Progenitor cell of endocrine pancreas (in vitro differentiated cells): ENCODE measurements at places on chromosomes 3 and 15.

- no peak for DNase-seq
Measured at GRCh38 chr3:151328298-151328995, 902 bp downstream of the P2RY13 start.

GRCh38 chr3:122864498-122864897 lies 69.6 kb downstream of the SLC49A4 start:
- DNase-seq = no peak

DNA sequence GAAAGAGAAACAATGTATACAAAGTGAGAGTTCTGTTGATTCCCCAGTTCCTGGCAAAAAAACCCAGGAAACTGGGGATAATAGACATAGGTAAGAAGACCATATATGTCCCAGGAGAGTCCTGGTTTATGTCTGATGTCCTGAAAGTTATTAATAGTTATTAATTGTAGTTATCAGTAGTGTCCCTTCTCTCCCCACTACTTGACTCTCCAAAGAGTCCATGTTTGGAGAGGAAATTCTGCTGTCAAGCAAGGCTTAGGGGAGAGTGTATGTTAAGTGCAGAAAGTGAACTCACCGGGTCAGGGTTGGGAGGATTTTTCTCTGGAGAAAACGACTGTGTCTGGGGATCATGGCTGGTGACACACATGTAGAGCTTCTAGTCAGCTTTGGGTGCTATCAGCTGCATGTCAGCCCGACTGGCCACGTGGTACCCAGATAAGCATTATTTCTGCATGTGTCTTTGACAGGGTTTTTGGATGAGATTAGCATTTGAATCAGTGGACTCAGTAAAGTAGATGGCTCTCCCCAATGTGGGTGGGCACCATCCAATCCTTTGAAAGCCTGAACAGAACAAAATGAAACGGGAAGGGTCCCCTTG lies 80.4 kb downstream of the CACNA2D3 start:
- DNase-seq = no peak

- no peak for DNase-seq
Measured at GRCh38 chr3:127132876-127133275, 60.1 kb upstream of the PRR23E start.

GRCh38 chr3:182124187-182124586 lies 412.5 kb downstream of the SOX2 start:
- no peak for DNase-seq

DNA sequence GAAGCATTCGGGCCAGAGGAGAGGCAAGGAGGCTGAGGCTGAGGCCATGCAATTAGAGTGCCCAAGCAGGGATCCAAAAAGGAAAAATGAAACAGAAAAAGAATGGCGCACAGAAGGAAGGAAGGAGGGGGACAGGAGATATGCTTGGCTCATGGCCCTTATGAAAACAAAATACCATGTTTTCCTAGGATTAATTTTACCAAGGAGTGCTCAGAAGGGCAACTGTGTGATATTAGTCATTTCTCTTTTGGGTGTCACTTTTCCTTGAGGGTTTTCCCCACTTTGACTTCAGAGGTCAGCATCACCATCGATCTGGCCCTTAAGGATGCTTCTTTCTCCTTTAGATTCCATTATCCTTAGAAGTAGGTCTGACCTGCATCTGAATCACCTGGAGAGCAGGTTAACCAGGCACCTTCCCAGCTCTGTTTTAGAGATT lies 1.4 kb downstream of the PARP14 start:
- no peak for DNase-seq

DNA sequence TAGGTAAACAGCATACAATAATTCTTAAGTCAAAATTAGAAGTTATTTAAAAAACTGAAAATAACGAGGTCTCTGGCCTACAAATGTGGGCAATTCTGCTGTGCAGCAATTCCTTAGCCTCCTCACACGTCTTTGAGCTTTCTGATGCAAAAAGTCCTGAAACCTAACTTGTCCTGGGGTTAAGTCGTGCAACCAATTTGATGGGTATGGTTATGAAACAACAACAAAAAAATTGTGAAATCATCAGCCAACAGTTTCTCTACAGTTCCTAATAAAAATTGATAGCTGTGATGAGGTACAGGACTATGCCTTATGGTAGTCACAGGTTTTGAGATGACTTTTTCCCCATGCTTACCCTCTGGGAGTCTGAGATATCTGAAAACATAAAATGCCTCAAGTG lies 6.5 kb upstream of the GLB1 start:
- DNase-seq = no peak

- DNase-seq = no peak
Measured at GRCh38 chr15:84872009-84872910, 12.2 kb upstream of the SLC28A1 start.

- DNase-seq = no peak
Measured at GRCh38 chr3:8490079-8490552, 11.5 kb upstream of the LMCD1 start.

GRCh38 chr15:63029676-63030075 lies 12.9 kb upstream of the TPM1 start:
- no peak for DNase-seq

DNA sequence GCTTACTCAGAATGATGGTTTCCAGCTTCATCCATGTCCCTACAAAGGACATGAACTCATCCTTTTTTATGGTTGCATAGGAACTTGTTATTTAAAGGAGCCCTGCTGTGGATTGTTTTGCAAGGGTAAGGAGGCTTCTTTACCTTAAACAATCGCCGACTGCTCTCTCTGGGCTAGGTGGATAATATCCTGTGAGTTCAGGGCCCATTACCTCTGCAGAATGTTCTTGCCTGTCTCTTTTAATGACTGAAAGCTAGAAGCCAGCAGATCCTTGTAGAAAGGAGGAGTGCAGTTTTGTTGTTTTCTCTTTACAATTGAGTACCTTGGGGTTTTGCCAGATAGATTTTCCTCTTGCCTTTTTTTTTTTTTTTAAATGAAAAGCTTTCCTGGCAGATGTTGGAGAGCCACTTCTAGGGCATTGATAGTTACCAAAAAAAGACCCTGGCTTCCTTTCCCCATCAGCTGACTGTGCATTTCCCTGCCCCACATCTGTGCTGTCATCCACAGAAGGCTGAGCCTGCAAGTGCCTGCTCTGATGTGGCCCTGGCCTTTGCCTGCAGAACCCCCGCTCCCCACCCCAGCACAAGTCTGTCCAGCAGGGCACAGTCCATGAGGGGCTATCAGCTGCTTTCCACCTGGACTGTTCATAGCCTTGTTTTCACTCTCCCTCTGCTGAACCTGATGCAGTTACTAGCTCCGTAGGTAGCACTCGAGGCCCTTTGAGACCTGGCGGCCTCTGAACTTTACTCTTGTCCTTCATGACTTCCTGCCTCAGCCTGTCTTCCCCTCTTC lies 113.1 kb downstream of the CHCHD6 start:
- no peak for DNase-seq

DNA sequence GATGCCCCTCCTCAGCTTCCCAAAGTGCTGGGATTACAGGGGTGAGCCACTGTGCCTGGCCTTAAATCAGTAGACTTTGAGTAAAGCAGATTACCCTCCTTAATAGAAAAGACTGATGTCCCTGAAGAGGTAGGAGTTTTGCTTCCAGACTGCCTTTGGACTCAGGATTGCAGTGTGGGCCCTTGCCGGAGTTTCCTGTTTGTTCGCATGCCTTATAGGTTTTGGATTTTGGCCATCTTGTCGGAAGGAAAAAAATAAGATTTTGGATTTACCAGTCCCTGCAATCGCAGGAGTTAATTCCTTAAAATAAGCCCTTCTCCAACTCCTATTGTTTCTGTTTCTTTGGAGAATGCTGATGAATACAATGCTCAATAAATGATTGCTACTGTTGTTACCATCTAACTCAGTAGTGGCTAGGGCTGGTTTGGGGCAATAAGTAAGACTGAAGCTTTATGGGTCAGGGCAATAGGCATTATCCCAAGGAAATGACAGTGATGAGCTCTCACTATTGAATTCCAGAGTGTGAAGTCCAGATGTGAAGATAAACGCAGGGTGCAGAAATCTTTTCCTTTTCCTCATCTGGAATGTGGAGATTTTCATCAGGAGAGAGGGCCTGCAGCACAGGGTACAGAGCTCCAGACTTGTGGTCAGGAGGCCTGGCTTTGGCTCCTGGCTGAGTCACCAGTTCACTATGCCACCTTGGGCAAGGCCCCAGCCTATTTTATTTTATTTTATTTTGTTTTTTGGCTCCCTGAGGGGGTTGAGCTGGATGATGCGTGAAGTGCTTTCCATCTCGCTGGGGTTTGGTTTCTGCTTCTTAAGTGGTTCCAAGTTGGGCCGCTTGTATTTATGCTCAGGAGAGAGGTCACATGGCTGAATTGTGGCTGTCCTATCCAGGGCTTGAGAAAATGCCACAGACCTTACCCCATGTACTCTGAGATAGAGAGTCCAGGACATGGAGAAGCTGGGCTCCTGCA lies 25.3 kb downstream of the FOXL2 start:
- no peak for DNase-seq

GRCh38 chr3:83559082-83559481 lies 1399.7 kb upstream of the CADM2 start:
- no peak for DNase-seq

- no peak for DNase-seq
Measured at GRCh38 chr15:78178064-78178463, 28.9 kb downstream of the IDH3A start.

DNA sequence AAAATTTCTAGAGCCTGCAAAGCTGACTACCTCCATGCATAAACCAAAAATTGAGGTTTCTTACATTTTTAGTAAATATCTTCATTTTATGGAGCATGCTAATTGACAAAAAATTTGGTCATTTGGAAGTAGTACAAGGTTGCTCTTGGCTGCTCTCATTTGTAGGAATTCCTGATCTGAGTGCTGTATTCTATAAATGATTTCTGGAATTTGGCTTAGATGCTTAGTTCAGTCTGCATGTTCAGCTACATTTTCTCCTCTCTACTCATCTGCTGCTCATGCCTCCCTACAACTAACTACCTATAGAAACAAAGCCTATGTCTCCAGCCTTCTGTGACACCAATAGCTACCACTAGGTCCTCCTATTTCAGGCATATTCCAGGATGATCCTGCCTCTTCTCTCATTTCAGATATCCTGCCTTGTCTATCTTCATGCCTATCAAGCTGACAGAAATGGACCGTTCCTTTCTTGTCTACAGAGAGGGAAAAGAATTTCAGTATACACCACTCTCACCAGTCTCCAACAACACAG lies 901.1 kb downstream of the TBL1XR1 start:
- no peak for DNase-seq

DNA sequence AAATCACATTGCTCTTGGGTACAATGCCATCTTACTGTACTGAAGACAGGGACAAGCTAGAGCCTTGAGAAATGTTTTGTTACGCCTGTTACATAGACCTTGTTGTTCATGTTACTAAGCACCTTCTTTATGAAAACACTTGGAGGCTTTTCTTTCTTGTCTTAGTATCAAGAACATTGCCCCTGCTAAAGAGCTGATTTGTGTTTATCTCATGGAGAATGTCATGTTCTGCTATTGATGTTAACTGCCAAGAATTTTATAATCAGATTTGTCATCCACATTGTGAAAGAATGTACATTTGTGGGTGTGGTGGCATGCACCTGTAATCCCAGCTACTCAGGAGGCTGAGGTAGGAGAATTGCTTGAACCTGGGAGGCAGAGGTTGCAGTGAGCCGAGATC lies 431.3 kb upstream of the MDFIC2 start:
- no peak for DNase-seq

DNA sequence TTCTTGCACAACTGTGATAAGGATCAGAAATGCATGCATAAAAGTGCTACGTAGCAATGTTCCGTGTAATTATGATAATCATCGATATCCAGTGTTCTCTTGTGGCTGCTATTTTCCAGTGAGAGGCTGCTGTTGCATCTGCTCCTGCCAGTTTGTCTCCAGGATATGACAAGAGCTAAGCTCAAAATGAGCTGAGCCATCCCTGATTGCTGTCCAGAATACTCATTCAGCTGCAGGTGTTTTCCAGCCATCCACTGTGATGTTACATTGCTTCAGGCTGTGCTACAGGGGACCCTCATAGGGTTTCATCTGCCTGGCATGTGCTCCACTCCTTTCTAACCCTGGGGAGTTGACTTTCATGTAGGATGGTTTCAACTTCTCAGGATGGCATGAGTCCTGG lies 976.0 kb downstream of the ROBO1 start:
- DNase-seq = no peak

DNA sequence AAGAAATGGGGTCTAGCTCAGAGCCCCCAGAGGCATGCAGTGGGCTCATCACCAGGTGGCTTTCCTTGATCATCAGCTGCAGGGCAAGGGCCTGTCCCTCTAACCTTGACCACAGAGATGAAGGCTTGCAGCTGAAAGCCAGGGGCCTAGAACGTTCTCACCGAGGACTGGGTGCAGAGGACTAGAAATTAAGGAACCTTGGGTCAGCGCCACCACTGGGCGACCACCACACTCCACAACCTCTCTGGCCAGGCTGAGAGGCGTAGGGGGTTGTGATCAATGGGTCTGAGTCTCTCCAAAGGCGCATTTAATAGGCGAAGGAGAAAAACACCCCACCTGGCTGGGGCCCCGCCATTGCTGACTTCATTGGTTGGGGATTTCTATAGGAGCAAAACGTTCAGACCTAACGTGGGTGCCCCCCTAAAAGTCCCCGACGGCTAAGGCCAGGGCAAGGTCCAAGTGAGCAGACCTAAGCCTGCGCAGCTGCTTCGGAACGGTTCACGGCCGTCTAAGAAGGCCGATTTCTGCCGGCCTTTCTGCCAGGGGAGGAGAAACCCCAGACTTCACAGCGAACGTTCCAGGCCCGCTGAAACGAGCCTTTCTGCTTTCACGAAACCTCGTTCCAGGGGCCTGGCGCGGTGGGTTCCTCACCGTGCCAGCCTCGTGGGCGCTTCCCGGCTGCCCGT lies 915 bp downstream of the BCL2L10 start:
- DNase-seq = no peak

GRCh38 chr3:5087209-5087608 lies 34.9 kb upstream of the ARL8B start:
- no peak for DNase-seq

- no peak for DNase-seq
Measured at GRCh38 chr3:161347726-161348125, 23.6 kb downstream of the SPTSSB start.

DNA sequence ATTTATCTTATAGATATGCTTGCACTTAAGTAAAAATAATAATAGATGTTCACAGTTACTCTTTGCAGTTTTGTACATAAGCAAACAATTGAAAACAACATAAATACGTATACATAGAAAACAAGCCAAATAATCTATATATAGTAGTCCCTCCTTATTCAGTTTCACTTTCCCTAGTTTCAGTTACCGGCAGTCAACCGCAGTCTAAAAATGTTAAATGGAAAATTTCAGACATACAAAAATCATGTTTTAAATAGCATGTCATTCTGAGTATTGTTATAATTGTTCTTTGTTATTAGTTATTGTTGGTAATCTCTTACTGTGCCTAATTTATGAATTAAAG lies 262.0 kb downstream of the CGGBP1 start:
- no peak for DNase-seq

GRCh38 chr3:151903501-151903991 lies 30.1 kb downstream of the SUCNR1 start:
- DNase-seq = no peak
